CD4-positive, CD25-positive, alpha-beta regulatory T cell (primary cell): ENCODE measurements at places on chromosomes 6 and 20. TPM values are rescaled to one million over a fixed set of nuclear protein-coding genes. Genes with fewer than 3 reads are reported as not detected.

DNA sequence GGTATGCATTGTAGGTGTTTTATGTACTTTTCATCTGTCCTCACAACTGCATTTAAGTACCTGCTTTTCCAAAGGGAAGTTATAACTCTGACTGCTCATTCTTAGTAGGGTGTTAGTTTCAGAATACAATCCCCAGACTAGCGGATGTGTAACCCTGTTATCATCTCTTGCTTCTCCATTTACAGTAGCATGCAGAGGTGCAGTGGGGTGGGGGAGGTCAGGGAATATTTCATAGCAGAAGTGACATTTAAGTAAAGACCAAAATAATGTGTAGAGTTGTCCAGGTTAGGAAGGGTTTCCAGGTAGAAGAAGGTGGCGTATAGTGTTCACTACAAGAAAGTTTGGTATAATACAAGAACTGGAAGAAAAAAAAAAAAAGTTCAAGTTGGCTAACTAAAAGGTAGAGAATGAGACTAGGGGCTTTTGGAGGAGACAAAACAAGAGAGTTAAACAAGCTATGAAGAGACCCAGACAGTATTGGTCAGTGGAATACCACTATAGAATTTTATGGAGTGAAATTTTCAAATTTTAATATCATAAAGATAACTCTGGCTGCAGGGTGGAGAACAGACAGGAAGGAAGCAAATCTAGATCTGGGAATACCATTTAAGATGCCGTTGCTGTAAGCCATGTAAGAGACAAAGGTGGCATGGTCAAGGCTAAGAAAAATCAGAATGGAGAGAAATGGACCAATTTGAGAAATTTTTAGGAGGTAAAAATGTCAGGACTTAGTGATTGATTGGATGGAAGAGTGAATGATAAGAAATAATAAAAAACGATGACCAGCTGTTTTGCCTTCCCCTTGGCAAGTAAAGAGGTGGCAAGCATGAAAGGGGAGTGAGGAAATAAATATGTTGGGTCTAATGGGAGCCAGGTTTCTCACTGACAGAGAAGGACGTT lies 2.2 kb upstream of the AHI1 start:
- DNase-seq = no peak

- DNase-seq = no peak
Observed at GRCh38 chr6:88251301-88251700, 85.2 kb upstream of the CNR1 start.

BMP6 gene
- total RNA-seq = 1.2 TPM

DNA sequence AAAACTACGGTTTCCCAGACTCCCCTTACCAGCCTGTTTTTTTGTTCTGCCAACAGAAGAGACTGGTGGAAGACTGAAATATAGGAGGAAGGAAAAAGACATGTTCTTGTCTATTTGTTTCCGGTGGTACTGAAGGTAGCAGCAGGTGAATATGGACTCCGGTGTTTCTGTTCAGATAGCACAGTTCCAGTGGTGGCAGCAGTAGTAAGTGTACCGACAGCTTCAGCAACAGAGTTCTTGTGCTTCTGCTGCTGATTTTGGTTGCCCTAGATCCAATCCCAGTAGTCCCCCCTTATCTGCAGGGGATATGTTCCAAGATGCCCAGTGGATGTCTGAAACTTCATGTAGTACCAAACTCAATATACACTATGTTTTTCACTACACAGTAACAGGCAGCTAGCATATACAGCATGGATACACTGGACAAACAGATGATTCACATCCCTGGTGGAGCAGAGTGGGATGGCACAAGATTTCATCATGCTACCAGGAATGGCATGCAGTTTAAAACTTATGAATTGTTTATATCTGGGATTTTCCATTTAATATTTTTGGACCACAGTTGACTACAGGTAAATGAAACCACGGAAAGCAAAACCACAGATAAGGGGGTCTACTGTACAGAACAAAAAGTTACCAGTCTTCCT lies 301.8 kb downstream of the BTBD9 start:
- no peak for DNase-seq

- no peak for DNase-seq
Observed at GRCh38 chr20:59647271-59647670, 42.9 kb downstream of the PHACTR3 start.

DNA sequence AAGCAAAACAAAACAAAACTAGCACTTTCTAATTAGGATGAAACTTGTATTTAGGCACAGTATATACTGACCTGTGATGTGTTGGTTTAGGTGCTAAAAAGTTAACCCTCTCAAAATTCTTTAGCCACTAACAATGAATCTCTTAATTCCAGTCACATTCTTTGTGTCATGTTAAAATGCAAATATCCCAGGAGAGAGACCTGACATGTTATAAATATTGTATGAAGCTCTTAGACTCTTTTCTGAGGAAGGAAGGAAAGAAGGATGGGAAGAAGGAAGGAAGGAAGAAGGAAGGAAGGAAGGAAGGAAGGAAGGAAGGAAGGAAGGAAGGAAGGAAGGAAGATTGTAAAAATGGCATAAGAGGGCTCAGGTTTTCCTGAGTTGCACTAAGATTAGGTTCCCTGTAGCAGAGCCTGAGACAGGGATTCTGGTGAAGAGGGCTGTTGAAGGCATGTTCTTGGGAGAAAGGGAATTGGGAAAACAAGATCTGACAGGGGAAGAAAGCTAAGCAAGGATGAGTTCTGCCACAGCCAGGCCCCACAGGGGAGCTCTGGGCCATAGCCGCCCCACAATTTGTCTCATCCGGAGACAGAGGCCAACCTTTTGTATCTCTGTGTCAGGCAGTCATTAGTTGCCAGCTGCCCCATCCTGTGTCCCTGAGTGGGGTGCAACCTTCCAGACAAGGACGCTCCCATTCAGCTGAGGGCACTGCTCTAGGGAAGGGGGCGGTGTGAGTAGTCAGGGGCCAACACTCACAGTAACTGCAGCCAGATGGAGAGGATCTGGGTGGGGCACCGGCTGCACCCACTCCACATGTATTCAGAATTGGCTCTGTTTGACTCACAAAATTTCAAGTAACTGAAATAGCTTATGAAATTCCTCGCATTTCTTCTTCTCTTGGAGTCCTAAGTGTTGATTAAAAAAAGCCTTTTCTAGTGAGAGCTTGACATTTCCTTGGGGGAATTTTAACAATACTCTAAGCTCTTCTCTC lies 189.3 kb upstream of the ARG1 start:
- no peak for DNase-seq

DNA sequence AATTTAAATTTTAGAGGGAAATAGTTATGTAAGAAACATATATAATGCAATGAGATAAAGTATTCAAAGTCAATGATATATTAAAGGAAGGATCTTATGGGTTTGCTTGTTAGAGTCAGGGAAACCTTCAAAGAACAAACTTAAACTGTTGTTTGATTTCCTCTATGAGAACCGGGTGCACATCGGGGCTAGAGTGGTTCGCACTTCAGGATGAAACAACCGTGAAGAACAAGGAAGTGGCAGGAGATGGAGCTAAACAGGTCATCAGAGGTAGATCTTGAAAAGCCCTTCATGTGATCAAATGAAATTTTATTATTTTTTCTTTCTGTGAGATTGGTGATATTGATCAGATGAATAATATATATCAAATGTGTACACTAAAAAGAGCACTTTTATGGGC lies 951.9 kb upstream of the FLRT3 start:
- DNase-seq = no peak

DNA sequence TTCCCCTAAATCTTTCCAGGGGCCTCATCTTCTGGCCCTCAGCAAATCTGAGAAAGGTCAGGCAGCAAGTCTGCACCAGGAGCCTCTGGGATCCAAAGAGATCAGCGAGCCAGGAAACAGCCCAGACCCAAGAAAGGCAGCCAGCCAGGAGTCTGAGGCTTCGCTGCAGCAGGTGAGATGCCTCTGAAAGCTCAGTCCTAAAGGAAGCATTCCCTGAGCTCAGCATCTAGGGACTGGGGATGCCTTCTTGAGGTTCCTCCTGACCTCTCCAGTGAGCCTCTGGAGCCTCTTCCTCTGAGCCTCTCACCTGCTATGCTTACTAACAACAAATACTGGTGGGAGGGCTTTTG lies 118.8 kb upstream of the MAFB start:
- DNase-seq = no peak

SLC17A1 gene
- total RNA-seq = not detected

DNA sequence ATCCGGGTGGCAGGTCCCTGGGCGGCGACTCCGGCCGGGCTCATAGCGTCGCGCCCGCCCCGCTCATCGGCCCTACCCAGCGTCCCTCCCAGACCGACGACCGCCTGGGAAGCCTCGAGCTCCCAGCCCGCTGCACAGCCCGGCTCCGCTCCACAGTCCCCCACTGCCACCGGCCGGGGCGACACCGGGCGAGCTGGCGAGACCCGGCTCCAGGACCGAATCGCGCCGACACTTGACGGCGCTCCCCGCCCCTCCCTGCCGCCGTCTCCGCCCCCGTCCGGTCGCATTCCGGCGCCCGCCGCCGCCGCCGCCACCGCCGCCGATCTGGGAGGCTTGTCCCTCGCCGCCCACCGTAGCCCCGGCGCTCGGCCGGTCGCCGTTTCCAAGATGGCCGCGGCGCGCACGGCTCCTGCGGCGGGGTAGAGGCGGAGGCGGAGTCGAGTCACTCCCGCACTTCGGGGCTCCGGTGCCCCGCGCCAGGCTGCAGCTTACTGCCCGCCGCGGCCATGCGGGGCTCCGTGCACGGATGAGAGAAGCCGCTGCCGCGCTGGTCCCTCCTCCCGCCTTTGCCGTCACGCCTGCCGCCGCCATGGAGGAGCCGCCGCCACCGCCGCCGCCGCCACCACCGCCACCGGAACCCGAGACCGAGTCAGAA lies at the start of gene MAP3K4:
Gene MAP3K4, plus strand, starts transcription at position 364 of the 655 bp plus-strand sequence. Its CDS starts 163 bp downstream, at position 527.
- DNase-seq = peak; percentile 88

DPM1 gene
- 34.3 TPM for total RNA-seq

GRCh38 chr6:119277052-119277451 lies 72.5 kb downstream of the MAN1A1 start:
- DNase-seq = no peak

- no peak for DNase-seq
Observed at GRCh38 chr6:126040826-126041225, 54.5 kb downstream of the TRMT11 start.

DNA sequence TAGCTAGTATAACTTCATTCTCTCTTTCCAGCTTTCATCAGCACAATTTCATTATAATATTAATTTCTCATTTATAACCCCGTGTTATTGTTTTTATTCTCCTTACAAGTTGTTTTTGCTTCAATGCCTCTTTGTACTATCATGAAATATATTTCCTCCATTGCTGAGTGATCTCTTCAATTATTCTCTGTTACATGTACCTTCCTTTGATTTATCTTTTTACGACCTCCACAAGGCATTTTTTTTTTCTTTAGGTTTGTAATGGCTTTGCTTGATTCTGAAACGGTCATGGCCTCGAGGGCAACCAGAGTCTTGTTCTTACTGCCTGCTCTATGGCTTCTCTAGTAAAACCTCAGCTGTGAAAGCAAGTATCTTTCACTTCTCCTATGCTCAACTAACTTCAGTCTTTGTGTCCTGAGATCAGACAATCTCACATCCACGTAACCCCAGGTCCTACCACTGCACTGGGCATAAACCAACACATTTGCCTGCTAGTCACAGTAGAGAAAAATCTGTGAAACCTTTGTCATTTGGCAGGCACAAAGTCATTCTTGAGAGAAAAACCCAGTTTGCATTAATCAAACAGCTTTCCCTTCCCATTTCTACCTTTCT lies 119.9 kb downstream of the UST start:
- no peak for DNase-seq

- DNase-seq = no peak
Observed at GRCh38 chr6:71808865-71809264, 77.5 kb upstream of the RIMS1 start.

DNA sequence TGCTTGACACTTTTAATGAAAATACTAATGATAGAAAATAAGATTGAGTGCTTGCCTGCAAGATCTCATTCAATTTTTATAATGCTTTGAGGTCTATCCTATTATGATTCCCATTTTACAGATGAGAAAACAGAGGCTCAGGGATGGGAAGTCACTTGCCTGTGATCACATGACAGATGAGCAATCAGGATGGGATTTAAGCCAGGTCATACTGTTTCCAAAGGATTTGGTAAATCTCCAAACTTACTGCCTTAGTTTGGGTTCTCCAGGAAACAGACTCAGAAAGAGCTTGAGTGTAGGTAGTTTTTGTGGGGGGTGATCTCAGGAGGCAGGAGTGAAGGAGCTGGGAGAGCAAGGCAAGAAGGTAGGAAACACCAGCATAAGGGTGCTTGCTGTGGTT lies 456.3 kb downstream of the MAFB start:
- no peak for DNase-seq

SNAP91 gene
- total RNA-seq = not detected

- DNase-seq = no peak
Observed at GRCh38 chr6:7787137-7787608, 61.3 kb downstream of the BMP6 start.

NSFL1C gene
- total RNA-seq = 64.0 TPM

- DNase-seq = no peak
Observed at GRCh38 chr6:22364306-22364705, 67.5 kb upstream of the PRL start.

DNA sequence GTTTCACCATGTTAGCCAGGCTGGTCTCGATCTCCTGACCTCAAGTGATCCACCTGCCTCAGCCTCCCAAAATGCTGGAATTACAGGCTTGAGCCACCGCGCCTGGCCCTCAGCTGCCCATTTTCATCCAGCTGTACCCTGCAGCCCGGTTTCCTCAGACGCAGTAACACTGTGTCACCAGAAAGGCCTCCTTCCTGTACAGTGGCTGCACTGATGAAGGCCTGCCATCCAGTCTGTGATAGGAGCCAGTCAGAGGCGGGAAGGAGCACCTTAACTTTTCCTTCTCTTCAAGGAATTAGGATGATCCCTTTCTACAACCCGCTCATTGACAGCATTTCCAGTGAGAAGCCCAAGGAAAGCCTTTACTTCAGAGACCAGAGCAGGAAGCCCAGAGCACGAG lies 75.9 kb downstream of the GFOD1 start:
- no peak for DNase-seq

DNA sequence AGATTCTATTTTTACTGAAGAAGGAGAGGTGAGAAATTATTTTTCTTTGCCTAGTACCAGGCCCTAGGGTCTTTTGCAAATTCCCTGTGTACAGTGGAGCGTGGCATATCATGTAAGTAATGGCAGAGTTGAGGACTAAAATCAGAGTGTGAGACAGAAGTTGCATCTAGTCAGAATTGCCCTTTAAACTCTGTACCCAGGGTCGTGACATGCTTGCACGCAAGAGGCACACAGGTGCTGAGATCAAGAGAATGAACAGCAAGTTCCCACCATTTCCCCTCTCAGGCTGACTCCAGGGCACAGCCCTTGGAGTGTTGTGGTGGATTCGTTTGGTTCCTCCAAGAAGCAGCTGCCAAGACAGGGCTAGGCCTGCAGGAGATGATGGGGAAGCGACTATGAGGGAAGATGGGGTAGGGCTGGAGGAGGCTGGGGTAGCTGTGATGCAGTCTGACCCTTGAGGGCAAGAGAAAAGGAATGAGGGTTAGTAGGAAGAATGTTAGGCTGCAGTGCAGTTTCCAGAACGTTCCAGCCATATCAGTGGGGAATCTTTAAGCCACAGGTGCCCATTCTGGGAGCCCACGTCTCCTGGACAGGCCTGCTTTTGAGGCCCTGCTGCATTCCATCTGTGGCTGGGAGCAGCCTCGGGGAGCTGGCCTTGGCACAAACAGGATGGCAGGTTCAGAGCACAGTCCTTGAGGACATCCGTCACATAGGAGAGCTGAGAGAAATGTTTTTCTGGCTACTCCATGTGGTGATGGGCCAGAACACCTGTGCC lies 6.9 kb downstream of the NELFCD start:
- DNase-seq = no peak

METTL24 gene
- not detected for total RNA-seq
